ENCODE measurements at places on chromosomes 11 and 22. TPM values are rescaled to one million over a fixed set of nuclear protein-coding genes. Genes with fewer than 3 reads are reported as not detected.

DNA sequence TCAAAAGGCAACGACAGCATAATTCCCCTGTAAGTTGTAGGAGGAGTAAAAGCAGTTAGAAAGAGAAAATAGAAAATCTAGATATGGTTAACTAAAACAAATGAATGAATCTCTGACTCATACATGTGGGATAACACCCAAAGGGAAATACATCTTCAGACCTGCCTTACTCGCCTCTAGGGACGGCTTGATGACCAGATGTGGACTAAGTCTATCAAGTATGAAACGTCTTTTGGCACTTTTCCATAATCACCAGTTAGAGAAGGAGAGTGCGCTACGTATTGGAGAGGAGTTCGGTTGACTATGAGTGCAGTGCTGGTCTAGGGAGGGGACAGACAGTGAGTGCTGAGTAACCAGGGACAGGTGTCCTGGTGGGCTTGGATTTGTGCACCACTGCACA, 459.9 kb downstream of the OPCML start:
- DNase-seq = no peak

DNA sequence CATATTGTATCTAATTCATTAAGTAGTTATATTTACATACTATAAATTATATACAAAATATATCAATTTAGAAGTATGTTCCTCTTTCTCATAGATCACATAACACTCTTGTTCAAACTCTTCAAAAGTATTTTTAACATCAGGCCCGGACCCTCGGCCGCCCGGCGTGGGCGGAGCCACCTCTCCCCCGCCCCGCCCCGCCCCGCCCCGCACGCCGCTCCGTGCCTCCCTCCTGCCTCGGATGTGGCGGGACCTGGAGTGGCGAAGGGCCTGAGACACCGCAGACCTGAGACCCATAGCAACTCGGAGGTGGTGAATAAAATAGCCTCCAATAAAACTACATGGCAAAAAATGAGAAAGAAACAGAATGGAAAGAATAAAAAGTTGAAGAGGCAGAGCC, 105.9 kb upstream of the BDNF start:
- DNase-seq = no peak

GRCh38 chr11:93389737-93390136, 59.2 kb downstream of the DEUP1 start:
- no peak for DNase-seq

MMP7 gene
- total RNA-seq = 1,865 TPM

KRTAP5-8 gene
- total RNA-seq = not detected

MED19 gene
- total RNA-seq = 15.6 TPM
